ENCODE measurements at places on chromosomes 3 and 15.
A peak's percentile ranks its signal among the peaks of the same experiment; 100 is the strongest.

GRCh38 chr3:149245738-149246451 lies 24.3 kb upstream of the CP start:
- no peak for DNase-seq

GRCh38 chr3:123692041-123692440 lies 107.2 kb upstream of the HACD2 start:
- DNase-seq, result no peak

GRCh38 chr3:134748698-134749097 lies 46.4 kb upstream of the EPHB1 start:
- DNase-seq, result no peak

GRCh38 chr3:32376115-32376514 lies 15.5 kb upstream of the CMTM7 start:
- DNase-seq, result no peak

DNA sequence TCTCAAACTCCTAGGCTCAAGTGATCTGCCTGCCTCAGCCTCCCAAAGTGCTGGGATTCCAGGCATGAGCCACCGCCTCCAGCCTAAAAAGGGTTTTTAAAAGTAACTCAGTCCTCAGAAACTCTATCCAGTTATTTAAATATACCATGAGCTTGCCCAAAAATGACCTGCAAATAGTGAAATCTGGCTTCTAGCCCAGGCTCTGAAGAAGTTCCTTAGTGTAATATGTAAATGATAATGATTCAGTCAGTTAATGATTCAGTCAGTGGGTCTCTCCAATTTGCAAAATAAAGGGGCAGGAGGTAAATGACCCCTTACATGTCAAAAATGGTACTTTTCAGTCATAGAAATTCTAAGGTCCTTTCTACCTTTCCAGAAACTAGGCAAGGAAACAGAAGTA lies 28.8 kb downstream of the LRRC2 start:
- DNase-seq, result no peak

DNA sequence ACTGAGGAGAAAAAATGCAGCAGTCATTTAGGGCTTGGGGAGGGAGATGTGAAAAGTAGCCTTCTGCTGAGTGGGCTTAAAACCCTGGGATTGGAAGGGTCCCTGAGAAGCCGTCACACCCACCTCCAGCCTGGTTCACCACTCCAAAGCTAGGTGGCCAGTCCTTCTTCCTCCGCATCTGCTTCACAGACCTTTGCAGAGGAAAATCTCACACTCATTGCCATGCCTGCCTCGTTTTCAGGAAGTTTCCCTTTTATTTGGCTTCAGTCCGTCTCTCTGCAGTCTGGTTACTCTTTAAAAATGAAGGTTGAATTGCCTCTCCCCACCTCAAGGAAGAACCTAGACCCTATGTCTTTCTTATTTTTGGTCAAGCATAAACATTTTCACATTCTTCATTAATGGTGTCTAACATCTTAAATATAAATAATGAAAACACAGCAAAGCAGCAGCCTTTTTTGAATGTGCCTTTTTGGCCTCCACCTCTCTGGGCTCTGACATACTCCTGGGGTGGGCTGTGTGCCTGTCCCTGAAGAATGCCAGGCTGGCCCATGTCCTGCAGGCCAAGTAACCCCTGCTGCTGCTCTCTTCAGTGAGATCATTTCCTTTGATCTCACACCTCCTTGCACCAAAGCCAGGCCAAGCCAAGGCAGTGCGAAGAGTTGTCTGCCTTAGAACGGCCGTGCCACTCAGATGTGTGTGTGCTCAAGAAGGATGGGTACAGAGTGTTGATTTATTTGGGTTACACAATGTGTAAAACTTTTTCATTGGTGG lies 11.0 kb downstream of the MRAS start:
- DNase-seq, result no peak

DNA sequence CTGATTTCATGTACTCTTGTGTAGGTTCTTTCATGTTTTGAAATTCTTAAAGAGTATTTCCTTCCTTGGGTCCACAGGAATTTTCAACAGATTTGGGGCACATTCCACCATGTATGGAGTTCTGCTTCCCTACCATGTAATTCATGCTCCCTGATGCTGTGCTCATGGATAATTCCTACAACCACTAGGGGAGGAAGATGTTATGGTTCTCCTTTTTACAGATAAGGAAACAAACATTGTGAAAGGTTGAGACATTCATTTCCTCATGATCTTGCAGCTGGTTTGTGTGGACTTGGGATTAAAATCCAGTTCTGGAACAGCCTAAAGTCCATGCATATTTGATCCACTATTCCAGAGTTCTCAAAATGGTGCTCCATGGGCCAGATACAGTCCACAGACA lies 174.9 kb upstream of the FRMD4B start:
- no peak for DNase-seq

GRCh38 chr3:146169891-146170290 lies 8.9 kb upstream of the PLOD2 start:
- no peak for DNase-seq

GRCh38 chr3:128080323-128081080 lies 28.3 kb downstream of the SEC61A1 start:
- DNase-seq, result no peak

DNA sequence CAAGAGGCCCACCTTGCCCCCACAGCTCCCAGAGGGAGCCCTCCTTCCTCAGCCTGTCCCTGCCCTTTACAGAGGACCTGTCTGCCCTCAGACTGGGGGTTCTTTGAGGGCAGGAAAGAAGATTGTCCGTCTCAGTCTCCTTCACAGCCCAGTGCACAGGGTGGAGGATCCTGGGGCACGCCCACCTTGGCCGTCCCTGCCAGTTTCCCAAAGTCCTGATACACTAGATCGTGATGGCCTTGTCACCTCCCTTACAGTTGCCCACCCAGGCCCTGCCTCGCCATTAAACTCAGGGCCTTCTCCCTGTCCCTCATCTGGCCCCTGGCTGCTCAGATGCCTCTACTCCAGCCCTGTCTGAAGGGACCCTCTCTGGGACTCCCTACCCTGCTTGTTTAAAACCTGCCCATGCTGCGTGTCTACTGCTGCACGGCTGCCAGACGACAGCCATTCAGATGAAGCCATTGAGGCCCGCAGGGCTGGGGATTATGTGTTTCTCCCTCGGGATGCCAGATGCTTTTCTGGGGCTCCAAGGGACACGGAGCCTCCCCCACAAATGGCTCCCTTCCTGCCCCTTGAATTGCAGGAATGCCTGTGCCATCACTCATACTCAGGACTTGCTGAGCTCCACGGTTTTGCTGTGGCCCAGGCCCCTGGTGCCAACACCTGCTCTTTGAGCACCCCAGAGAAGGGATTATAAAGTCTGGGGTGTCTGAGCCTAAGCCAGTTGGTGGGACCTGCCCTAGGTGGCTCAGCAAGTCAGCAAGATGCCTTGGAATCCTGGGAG lies 27.8 kb downstream of the ACSBG1 start:
- DNase-seq, result no peak

DNA sequence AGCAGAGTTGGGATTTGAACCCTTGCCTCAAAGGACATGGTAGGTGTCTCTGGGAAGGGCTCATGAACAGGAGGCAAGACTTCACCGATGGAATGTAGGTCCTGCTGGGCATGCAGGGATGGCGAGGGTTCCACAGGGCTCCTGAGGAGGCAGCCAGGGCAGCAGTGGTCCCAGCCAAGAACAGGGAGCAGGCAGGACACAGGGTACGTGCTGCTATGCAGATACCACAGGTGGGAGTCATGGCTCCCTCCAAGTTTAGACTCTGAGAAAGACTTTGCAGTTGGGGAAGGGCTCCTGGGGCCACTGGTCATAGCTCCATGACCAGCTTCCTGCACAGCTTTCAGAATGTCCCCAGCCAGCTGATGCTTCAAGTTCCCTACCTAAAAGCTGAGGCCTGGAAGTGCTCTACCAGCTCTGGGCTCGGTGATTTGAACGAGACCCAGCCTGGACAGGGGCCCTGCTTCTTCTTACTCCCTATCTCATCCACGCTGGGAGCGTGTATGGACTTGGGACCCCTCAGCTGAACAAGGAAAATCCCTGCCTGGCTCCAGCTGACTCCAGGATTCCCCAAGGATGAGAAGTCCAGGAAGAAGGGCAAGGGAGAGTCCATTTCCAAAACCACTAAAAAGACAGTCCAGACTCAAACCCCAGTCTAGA lies 747 bp downstream of the MYL3 start:
- no peak for DNase-seq

- DNase-seq, result peak; percentile 44
Measured at GRCh38 chr3:45938864-45939263, 4.4 kb upstream of the CXCR6 start.

DNA sequence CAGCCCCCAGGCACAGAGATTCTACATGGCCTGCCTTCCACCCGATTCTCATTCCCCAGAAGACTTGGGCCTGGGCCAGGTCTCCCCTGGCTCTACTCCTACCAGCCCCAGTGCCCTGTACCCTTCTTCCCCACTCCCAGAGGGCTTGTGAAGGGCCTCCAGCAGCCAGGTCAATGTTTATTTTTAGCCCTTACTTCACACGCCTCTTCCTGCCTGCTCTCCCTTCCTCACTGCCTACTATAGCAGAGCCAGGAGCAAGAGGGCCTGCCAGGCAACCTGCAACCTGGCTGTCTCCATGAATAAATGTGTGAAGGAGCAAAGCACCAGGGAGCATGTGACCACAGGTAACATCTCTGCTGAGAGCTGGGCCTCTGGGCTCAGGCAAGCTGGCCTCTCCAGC lies 26.4 kb upstream of the APEH start:
- no peak for DNase-seq

DNA sequence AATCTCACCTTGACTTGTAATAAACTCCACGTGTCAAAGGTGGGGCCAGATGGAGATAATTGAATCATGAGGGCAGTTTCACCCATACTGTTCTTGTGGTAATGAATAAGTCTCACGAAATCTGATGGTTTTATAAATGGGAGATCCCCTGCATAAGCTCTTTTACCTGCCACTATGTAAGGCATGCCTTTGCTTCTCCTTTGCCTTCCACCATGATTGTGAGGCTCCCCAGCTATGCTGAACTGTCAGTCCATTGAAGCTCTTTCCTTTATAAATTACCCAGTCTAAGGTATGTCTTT lies 45.5 kb downstream of the SUCNR1 start:
- DNase-seq, result no peak

- no peak for DNase-seq
Measured at GRCh38 chr3:38548154-38548931, 52.2 kb downstream of the EXOG start.

DNA sequence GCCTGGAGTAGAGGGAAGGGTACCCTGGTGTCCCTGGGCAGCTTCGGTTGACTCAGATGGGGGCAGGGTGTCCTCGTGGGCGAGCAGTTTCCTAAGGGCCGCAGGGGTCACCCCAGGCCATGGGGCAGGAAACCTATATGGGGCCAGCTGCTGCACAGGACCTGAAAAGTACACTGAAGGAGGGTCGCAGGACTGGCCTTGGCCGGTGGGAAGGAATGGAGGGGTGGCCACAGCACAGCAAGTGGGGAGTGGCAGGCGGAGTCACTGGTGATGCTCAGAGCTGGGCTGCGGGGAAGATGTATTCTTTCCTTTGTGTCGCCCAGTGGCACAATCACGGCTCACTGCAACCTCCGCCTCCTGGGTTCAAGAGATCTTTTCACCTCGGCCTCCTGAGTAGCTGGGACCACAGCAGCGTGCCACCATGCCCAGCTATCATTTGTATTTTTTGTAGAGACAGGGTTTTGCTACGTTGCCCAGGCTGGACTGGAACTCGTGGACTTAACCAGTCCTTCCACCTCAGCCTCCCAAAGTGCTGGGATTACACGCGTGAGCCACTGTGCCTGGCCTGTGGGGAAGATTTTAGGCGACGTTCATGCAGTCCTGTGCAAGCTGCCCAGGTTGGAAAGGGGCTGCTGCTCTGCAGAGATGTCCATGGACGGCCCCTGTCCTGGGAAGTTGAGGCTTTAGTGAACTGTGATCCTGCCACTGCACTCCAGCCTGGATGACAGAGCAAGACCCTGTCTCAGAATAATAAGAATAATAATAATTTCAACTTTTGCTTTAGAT lies 57.2 kb downstream of the EFCAB12 start:
- DNase-seq, result no peak

GRCh38 chr3:49133226-49133951 lies 539 bp upstream of the LAMB2 start:
- no peak for DNase-seq

GRCh38 chr3:4343258-4343657 lies 40.1 kb downstream of the SETMAR start:
- DNase-seq, result no peak

- no peak for DNase-seq
Measured at GRCh38 chr3:56919137-56919796, 117.5 kb upstream of the ARHGEF3 start.

- DNase-seq, result no peak
Measured at GRCh38 chr3:16439163-16439847, 74.2 kb downstream of the RFTN1 start.

DNA sequence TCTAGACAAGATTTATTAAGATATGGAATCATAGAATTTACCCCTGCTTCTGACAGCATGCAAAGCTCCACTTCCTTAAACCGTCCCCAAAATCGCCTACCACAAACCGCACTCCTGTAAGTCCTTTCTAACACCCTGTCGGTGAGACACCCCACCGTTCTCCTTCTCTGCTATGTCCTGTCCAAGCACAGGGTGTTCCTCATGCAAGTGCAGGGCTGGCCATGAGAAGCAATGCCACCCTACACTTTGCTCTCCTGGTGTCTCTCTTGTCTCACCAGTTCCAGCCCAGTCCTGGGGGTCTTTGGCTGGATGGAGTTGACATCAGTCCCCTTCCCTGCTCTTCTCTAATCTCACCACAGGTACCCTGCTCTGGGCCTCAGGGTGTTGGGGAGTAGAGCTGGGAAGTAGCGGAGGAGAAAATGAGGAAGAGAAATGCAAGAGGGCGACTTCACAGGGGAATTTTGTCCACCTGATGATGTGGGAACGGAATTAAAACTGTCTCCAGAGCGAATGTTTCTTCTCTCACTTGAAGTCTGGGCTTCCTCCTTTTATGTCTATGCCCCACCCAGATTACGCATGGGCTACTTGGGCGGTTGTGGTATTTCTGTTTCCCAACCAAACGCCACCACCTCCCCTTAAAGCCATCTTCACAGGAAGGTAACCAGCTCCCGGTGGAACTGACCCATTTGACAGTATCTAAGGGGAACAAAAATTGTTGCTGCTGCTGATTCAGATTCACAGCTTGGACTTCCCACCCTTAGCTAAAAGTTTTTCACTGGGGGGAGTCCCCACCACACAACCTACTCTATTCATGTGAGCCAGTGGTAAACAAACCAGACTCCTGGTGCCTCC lies 49.9 kb downstream of the CASR start:
- no peak for DNase-seq

- no peak for DNase-seq
Measured at GRCh38 chr3:196197524-196197923, 13.7 kb downstream of the ZDHHC19 start.

All from NCI-H187 treated with DMSO at 0.1 percent for 48 hours (cell line).